Stimulated activated CD8-positive, alpha-beta memory T cell treated with anti-CD3 and anti-CD28 coated beads, Interleukin-15, amount 100 ng/mL, for 4 hours (primary cell): ENCODE measurements at places on chromosomes 2 and 18.

- DNase-seq, result no peak
Measured at GRCh38 chr2:97907369-97908100, 88.2 kb downstream of the TMEM131 start.

- no peak for DNase-seq
Measured at GRCh38 chr2:46804794-46805193, 110.8 kb downstream of the MCFD2 start.

GRCh38 chr2:215979620-215980019 is 33.7 kb downstream of the MREG start:
- DNase-seq, result no peak

DNA sequence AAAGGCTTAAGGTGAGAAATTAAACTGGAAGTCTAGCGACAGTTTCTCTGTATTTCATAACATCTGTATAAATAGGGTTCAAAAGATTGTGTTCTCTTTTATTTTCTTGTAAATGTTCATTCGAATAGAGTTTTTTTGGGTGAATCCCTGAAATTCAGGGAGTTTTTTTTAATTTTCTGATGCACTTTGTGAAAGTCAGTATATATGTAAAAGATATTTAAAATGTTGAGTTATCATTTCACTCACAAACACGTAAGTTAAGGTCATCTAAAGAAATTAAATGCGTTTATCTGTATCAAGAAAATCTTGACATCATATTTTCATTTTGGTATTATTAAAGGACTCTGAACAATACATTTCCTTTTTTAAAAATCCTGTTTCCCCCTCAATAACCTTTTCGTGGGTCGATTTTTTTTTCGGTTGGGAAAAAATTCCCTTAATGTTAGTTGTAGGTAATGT is 3.4 kb downstream of the SP9 start:
- DNase-seq, result no peak

DNA sequence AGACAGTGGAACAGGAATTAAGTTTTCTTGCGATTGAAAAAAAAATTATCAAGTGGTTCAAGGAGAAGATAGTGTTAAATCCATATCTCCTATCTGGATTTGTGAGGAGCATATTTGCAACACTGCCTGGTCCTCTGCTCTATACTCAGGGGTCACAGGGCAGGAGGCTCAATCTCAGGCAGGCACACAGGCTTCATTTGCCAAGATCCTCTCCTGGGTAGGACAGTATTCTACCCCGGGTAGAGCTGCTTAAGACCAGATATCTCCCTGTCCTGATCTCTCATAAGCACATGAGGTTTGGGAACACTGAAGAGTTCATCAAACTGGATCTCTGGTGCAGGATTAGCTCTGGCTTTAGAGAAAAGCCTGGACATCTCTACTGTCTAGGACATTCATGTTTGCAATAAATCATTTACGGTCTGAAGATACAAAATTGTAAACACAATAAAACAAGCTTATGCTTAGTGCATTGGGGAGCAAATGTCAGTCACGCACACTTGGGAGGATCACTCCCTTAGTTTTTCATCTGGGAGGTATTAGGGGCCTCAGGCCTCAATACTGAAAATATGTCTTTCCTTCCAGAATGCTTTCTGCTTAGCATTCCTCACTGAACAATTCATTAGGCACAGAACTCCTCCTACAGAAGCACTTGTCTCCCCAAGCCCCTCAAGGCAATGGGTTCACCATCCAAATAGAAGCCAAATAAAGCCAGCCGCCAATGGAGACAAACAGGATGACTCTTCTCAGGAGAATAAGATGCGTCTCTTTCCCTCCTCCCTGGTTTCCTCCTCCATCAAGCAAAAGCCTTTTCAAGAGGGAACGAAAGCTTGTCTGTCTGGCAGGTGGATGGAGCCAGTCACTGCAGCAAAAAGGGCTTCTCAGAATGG is 34.1 kb upstream of the LCLAT1 start:
- DNase-seq, result no peak

DNA sequence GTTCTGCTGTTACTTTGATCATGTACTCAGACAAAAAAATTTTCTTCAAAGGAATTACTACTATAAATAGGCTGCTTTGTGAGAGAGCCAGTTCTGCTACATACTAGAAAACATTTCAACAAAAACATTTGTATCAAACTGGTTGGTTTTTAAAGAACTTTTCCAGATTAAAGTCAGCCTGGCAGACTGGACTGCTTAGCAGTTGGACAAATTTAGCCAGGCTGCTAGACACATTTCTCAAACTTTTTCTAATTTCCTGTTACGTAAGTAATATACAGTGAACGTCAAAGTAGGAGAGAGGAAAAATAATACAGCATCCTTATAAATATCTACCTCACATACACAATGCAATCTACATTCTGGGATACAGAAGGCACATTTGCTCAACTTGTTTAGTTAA is 109.5 kb downstream of the SP3 start:
- DNase-seq, result no peak

DNA sequence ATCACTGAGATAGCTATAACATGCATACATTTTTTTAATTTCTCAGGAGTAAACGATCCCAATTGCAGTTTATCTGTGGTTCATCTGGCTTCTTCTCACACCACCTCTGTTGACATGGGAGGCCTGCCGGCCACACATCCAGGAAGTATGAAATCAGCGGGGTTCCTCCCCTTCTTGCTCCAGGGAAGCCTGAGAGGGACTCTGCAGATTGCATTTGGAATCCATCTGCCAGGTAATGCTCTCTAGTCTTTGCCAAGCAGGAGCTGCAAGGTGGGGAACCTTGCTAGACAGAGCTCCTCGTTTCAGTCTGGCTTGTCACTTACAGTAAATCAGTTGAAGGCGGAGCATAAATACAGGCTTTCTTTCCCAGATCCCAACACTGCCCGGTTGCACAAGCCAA is 49.9 kb downstream of the SOX11 start:
- no peak for DNase-seq

DNA sequence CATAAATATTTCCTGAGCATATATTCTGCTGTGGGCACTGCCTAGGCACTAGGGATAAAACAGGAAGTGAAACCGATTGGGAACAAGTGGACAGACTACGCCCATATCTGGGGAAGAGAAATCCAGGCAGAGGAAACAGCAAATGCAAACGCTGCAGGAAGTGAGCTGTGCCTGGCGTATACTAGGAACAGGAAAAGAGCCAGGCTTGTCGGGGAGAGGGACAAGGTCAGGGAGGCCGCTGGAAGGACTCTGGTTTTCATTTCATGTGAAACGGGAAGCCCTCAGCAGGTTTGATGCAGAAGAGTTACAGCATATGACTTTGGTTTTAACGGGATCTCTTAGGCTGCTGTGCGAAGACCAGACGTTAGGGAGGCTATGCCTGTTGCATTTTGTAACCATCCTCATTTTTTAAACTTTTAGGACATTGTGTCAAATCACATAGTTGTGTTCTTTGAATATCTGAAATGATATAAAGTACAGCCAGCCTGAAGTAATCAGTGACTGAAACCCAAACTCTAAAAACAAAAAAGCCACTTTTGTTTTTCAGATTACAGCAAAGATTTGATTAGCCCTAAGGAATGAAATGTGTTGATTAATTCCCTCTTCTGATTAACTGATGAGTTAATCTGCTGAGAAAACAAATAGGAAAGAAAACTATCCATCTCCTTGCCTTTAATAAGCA is 110.2 kb upstream of the PIEZO2 start:
- DNase-seq, result no peak

GRCh38 chr2:231902598-231902997 is 23.6 kb downstream of the NPPC start:
- no peak for DNase-seq

GRCh38 chr2:103823847-103824246 is 1030.1 kb upstream of the POU3F3 start:
- DNase-seq, result no peak

DNA sequence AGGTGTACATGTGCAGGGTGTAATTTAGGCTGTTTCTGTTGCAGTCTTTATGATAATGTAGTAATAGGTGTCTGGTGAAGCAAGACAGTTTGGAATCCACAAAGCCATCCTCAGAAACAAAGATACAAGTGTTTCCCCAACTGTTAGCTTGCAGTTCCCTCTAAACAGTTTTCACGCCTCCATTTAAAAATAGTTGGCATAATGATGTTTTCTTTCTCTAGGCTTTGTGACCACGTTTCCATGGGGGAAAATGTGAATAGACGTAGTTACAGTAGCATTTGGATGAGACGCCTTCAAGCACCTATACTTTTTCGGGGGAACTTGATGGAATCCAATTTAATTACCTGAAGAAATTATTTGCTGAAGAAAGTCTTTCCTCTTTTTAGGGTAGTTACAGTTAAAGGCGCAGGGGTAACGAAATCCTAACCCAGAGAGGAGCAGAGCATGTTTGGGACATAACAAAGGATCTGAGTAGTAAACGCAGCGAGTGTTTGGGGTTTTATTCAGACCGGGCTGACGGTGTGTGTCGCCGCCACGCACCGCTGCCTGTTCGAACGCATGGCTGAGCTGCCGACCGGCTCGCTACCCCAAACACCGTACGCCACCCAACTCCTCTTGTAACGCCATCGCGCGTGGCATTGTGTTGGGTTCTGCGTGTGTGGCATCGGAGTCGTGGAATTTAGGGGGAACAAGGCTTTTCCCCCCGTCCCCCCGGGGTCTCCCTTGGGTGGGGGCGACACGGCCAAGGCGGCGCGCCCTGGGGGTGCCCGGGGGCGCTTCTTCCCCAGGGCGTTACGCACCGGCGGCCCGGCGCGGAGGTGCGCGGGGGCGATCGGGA is 681 bp upstream of the NRP2 start:
- DNase-seq, result no peak

GRCh38 chr2:176639671-176640070 is 370.4 kb downstream of the MTX2 start:
- DNase-seq, result no peak

DNA sequence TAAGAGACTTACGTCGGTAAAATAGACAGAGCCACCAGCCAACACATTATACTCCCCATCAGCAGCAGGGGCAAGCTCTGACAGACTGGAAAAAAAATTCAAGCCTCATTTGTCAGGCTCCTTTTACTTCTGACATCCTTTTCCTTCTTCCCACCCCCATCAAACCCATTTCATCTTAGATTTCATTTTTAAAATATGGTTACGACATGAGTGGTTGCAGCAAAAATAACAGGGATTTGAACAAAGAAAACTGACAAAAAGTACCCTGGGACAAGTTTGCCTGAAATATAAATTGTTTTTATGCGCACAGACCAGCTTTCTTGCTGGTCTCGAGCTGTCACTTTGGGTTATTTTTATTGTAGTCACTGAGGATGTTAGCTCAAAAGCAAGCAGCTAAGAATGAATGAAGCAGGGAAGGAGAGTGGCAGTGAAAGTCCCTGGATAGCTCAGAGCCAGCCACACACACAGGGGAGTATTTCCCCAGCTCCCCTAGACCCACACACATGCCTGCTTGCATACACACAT is 30.7 kb upstream of the LINC00305 start:
- DNase-seq, result no peak

DNA sequence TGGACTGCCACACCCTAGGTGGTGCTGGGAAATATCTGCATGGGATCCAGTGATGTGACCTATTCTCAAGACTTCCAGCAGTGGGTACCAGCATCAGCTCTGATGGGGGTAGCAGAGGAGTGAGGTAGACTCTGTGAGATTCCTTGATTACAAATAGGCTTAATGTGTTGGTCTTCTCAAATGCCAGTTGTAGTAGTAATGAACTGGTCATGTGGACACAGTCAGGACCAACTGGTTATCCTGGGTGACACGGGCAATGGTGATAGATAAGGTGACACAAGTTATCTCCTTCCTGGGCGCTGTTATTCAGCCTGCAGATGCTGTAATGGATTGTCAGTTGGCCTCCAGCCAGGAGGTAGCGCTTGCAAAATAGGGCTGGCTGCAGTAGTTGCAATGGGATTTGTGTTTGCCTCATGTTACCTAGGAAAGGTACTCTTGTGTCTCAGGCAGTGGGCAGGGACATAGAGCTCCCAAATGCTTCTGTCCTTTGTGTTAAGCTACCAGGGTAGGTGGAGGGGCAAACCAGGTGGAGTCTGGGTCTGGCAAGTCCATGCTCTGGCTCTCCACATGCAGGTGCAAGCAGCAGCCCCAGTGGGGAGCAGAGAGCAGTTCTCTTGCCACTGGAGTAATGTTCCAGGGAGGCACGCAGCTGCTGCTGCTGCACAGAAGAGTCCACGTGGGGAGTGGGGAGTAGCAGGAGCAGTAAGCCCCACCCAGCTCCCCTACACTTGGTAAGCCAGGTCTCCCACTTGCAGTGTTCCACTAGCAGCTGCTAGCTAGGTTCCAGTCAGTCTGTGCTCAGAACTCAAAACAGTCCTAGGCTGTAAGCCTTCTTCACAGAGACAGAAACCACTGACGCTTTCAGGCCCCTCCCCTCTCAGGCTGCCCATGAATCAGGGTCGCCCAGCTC is 505.4 kb upstream of the DDX18 start:
- no peak for DNase-seq

- no peak for DNase-seq
Measured at GRCh38 chr2:213259266-213259665, 25.0 kb upstream of the SPAG16 start.

GRCh38 chr2:102304711-102305611 is 6.4 kb upstream of the IL1RL1 start:
- no peak for DNase-seq

- DNase-seq, result no peak
Measured at GRCh38 chr2:1633092-1633671, 111.1 kb downstream of the PXDN start.

DNA sequence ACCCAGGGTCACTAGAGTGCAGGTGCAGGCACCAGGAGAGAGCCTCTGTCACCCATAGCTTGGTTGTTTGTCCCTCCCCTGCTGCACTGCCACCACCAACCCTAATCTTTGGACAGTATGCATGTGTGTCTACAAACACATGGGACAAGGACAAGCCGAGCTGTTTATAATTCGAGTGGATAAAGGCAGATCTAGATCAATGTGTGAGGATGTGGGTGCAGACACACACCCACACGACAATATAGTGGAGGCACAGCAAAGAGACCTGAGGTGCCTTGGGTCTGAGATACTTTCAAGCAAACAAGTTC is 199.2 kb downstream of the TNS1 start:
- DNase-seq, result no peak

- no peak for DNase-seq
Measured at GRCh38 chr2:212777020-212777491, 238.5 kb upstream of the ERBB4 start.

GRCh38 chr2:53913721-53914120 is 54.0 kb upstream of the GPR75 start:
- no peak for DNase-seq

- no peak for DNase-seq
Measured at GRCh38 chr2:54642677-54643430, 80.6 kb upstream of the EML6 start.

DNA sequence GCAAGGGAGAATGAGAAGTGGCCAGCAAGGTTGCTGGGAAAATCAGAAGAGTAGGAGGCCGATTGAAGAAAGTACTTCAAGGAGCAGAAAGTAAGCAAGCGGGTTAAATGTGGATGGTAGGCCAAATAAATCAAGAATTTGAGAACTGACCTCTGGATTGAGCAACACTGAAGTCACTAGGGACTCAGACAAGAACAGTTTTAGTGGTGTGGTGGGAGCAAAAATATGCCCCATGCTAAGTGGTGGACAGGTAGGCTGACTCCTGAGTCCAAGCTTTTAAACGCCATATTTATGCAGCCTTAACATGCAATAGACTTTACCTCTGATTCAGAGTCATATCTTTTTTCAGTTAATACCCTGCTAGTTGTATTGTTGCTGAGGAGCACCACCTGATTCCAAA is 4.5 kb downstream of the TRABD2A start:
- DNase-seq, result no peak

GRCh38 chr2:158599609-158600008 is 142.9 kb downstream of the PKP4 start:
- DNase-seq, result no peak
